ENCODE measurements at places on chromosomes 7 and 10.
A peak's percentile ranks its signal among the peaks of the same experiment; 100 is the strongest.

DNA sequence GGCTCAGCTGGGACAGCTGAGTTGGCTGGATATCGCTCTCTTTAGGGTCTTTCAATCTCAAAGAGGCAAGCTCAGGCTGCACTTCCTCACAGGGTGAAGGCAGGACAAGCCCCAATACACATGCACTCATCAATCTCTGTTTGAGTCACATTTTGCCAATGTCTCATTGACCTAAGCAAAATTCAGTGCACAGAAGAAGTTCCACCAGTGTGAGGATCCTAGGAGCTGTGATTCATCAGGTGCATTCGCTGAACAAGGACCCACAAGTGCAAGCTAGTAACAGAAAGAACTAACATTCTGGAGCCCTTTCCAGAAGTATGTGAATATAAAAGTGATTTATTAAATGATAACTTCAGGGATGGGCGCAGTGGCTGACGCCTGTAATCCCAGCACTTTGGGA is 477.2 kb downstream of the GPAM start:
- DNase-seq = no peak

GRCh38 chr7:118169146-118169545 is 14.8 kb upstream of the LSM8 start:
- DNase-seq = no peak

- no peak for DNase-seq
Measured at GRCh38 chr7:34011017-34011695, 105.8 kb downstream of the BMPER start.

DNA sequence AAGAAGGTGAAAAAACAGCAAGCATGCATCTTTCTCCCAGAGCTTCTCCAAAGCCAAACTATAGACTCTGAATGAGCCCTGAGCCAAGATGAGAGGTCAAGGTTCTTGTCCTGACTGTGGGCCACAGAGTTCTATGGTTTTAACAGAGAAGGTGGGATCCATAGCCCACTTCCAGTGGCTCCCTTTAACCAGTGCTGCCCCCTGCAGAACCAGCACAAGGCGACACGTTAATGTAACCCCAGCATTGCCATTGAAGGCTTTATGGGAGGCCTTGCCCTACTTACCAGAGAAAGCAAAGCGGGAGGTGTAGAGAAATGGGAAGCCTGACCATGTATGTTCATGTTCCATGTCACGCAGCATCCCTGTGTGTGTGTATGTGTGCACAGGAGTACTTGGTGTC is 243.6 kb downstream of the PRPF18 start:
- DNase-seq = no peak

DNA sequence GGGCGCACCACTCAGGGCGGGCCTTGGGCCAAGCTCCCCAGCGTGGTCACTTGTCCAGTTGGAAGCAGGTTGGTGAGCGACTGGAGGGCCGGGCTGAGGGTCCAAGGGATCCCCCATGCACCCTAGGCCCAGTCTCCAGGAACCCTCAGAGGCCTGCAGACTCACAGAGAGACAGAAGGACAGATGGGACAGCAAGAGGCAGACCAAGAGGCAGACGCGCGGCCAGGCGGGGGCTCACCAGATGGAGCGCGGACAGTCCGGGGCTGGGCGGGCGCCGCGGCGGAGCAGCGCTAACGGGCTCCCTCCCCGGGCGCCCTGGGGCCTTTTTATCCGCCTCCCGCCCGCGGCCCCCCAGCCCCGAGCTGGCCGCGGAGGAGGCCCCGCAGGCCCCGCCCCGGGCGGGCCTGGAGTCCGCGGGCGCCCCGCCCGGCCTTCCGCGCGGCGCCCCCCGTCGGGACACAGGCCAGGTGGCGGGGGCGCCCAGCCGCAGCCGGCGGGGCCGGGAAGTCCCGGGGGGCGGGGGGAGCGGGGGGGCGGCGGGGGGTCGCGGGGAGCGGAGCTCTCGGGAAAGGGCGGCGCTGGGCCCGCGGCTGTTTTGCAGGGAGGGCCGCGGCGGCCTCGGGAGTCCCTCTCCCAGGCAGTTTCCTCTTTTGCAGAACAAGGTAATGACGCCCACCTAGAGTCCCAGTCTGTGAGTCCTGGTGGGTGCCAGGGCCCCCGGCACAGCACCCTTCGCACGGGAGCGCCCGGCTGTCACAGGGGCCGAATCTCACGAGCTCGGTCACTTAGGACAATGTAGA is at the start of gene LOXL4:
LOXL4 (minus strand) TSS at position 301 of the 800 bp plus-strand sequence. CDS start 5,175 bp downstream, outside the sequence.
- peak; percentile 3 for DNase-seq

DNA sequence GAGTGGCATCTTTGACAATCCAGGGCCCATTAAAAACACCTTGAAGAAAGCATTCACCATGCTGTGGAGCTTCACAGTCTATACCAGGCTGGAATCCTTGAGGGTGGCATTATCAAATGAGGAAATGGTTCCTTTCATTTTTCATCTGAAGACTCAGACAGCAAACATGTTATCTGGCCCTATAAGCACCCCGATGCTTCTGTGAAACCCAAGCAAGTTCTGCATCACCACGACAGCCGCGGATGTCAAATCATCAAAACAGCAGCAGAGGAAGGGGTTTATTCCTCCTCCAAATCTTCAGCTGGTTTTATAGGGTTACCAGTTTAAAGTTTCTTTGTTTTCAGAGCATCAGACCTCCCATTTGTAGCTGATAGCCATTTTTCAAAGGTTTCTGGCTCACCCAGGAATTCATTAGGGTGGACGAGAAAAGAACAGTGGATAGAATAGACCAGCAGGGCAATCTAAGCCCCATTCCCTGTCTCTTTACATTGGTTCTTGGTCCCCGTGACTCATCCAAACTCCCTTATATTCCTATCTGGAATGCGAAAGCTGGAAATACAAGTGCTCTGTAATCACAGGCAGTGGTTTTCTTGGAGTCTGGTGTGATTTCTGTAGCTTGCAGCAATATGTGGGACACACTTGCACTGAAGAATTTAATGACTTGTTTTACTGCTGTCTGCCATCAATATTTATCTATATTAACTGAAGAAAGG is 217.9 kb downstream of the SKAP2 start:
- no peak for DNase-seq
